CD4-positive, CD25-positive, alpha-beta regulatory T cell (primary cell): ENCODE measurements at places on chromosomes 6 and 20. TPM values are rescaled to one million over a fixed set of nuclear protein-coding genes. Genes with fewer than 3 reads are reported as not detected.

OR2B3 gene
- not detected for total RNA-seq

ETV7 gene
- total RNA-seq, result 6.3 TPM

RPP21 gene
- total RNA-seq, result 38.7 TPM

PDYN gene
- not detected for total RNA-seq

MLIP gene
- total RNA-seq, result not detected

TREM2 gene
- not detected for total RNA-seq

HRH3 gene
- total RNA-seq, result not detected

SLC22A3 gene
- total RNA-seq, result 0.67 TPM

UNC5CL gene
- 4.4 TPM for total RNA-seq

SFTA2 gene
- not detected for total RNA-seq

ZSCAN31 gene
- total RNA-seq, result 0.52 TPM

PNPLA1 gene
- total RNA-seq, result 0.25 TPM

AKAP12 gene
- 0.30 TPM for total RNA-seq

PRR18 gene
- not detected for total RNA-seq
